IPS DF 6.9 (cell line): ENCODE measurements at places on chromosomes 5 and 9.

GRCh38 chr5:137743031-137743640 is 7.2 kb upstream of the KLHL3 start:
- no peak for DNase-seq

DNA sequence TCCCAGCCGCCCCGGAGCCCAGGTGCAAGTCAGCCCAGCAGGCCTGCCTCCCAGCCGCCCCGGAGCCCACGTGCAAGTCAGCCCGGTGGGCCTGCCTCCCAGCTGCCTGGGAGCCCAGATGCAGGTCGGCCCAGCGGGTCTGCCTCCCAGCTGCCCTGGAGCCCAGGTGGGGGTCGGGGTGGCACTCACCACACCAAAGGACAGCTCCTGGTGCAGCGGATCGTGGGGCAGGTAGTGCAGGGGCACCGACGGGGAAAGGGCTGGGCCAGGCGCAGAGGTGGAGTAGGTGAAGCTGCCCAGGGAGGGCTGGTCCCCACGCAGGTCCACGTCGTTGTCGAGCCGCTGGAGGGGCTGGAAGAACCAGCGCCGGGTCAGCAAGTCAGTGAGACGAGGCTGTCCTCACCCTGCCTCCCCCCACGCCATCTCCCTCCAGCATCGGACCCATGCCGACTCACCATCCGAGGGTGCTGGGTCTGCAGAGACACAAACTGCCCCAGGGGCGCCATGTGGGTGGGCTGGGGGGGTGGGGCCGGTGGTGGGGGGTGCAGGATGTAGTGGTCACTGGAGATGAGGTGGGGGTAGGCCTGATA is 6.7 kb downstream of the RNF44 start:
- no peak for DNase-seq

DNA sequence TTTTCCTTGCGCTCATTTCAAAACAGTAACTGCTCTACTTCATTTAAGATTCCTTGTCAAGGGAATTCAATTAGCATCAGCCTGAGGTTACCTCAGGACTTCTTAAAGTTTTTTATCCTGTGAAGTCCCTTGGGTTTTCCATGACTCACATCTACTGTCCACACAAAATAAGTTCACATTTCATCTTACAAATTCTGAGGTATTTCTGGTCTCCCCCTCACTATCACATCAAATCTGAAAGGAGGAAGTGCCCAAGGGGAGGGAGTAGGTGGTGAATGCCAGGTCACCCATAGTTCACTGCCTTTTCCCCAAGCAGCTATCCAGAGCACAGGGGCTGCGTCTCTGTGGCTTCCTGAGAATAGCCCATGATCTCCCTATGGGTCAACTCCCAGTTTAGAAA is 227.1 kb upstream of the NREP start:
- DNase-seq: no peak

GRCh38 chr9:36323926-36324325 is 65.7 kb upstream of the GNE start:
- DNase-seq: no peak

- no peak for DNase-seq
These were observed 527.5 kb upstream of the ARRDC3 start for GRCh38 chr5:91910655-91911054.

- no peak for DNase-seq
These were observed 229.7 kb downstream of the EPB41L4A start for GRCh38 chr5:112189391-112189790.

DNA sequence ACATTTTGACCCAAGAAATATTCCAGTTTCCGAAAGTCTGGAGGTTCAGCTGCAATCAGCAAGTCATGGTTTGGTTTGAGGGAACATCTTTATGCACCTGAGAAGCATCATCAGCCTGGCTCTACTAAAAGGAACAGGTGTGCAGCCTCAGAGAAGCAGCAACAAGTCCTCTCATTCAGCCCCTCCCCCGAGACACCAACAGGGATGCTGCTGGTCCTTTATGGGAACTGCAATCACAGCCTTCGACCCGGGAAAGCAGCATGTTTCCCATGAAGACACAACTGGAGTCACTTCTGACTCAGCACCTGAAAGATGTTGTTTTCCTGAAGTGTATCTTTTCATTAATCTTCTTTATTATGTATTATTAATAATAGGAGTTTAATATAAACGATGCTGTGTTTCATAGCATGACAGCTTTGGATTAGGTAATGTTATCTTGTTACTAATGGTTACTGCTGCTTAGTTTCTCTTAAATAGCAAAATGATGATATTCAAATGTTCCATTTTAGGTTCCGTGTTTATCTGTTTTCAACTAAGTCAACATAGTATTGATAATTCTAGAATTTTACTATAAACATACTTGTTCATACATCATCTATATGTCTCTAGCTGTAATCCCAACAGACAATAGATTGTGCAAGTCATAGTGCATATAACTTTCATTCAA is 15.6 kb upstream of the NREP start:
- no peak for DNase-seq

- DNase-seq: no peak
These were observed 158.1 kb upstream of the VCAN start for GRCh38 chr5:83313436-83313835.

- no peak for DNase-seq
These were observed 24.7 kb downstream of the GLDC start for GRCh38 chr9:6620796-6621195.

DNA sequence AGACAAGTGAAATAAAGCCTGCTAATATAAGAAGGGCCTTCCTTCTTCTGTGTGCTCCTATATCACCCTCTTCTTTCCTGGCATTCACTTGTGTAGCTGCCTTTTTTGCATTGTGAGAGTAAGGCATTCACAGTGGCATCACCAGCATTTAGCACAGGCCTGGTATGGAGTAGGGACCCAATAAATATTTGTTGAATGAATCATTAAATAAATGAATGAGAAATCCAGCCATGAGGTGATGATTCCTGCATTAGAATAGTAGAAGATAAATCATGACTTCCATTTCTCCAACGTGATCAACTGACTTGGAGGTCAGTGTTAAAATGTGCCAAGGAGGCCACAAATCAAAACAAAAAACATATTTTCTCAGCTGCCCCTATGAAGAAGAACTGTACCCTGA is 3.9 kb downstream of the PLPPR1 start:
- DNase-seq: no peak

DNA sequence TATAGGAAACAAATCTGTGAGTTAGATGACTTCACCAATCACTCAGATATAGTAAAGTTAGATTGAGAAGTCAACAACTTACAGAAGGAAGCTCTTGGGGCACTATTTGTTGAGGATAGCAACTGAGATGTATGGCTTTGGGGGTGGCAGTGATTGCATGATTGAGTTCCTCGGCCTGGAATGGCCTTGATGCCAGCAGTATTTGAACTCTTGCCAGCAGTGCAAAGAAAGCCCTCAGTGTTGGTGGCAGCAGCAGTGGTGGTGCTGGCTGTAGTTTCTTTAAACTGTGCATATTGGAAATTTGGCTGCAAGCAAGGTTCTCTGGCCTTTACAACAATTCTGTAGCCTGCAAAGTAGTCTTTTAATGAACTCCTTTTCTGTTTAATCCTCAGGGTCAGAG is 41.4 kb upstream of the PJA2 start:
- no peak for DNase-seq

- DNase-seq: no peak
These were observed 151.2 kb upstream of the COL5A1 start for GRCh38 chr9:134490446-134490845.

GRCh38 chr5:31656806-31657205 is 17.9 kb downstream of the PDZD2 start:
- DNase-seq: no peak

DNA sequence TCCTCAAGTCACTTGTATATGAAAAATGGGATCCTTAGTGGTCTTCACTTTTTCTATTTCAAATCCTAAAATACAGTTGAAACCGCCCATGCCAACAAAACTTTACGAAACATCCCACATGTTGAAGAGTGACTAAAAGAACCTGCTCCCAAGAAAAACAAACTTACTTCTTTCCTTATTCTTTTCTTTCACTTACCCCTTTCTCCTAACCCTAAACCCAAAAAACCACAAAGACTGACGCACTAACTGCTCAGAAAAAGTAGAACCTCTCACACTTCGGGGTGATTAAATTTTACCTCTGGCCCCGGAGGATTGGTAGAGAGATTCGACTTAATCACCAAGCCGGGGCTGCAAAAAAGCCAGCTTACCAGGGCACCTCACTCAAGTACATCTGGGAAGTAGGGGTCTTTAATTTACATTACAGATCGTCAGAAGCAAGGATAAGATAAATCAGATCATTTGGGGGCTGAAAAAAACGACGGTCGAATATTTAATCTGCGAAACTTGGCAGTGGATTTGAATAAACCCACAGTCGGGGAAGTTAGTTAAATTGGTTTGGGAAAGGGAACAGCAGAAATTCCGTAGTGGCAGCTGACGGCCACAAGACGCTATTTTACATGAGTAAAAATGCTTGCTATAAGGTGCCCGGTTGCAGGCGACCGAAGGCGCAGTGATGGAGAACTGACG is 1.3 kb downstream of the CDO1 start:
- DNase-seq: no peak
